Left renal cortex interstitium (tissue), 4 donors: ENCODE measurements at places on chromosomes 7 and 10. TPM values are rescaled to one million over a fixed set of nuclear protein-coding genes. Genes with fewer than 3 reads are reported as not detected.

Gene TRPV5
- 2.7 TPM for polyA plus RNA-seq

- peak; percentile 55 for DNase-seq
These were observed 1.2 kb downstream of the PPP1R9A start for GRCh38 chr7:94908323-94909178.

Gene PRSS2
- not detected for polyA plus RNA-seq

Gene C10orf143
- polyA plus RNA-seq: 6.5 TPM

GRCh38 chr10:125698481-125698998 lies 15.6 kb upstream of the TEX36 start:
- no peak for DNase-seq

Gene KLF14
- 0.84 TPM for polyA plus RNA-seq

DNA sequence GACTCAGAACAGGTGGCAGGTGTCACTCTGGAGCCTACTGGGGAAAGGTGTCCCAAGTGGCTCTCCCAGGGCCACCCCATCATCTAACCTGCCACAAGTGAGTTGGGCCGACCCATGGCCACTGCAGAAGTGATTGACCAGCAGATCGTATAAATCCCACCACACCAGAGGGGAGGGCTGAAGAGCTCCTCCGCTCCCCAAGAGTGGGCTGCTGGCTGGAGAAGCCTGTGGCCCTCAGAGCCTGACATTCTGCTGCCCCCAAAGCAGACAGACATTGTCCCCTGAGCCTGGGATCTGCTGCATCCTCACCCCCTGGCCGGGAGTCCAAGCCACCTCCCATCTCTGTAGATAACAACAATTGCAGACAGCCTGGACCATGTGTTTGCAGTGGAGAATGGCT lies 36.7 kb downstream of the ANXA8 start:
- DNase-seq: no peak

DNA sequence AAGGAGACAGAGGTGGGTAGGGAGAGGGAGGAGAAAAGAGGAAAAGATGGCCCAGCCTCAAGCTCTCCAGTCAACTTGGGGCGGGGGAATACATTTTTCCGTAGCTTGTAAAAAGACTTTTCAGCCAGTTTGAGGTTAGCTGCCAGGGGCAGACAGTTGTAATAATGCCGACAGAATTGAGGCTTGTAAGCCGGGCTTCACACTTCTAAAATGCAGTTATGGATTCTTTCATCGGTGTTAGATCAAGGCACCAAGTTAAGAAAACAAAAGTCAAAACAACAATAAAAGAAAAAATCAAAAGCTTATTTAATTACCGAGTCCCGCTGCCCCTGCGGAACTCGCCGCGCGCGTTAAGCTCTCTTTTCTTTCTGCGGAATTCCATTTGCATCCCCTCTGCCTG lies 448 bp upstream of the EVX1 start:
- no peak for DNase-seq

Gene HNRNPF
- polyA plus RNA-seq: 212 TPM

DNA sequence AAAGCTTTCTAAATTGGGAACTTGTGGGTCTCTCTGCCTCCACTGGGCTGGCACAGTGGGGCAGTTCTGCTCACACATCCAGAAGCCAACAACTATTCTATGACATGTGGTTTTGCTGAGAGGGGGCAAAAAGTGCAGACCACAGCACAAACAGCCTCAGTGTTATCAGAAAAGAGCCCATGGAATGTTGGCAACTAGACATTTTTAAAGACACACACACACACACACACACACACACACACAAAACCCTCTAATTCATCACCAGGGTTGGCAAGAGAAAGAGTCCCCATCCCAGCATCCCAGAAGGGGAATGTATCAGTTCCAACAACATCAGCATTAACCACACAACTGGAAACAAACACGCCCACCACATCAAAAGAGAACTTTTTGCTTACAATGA lies 117.1 kb downstream of the FGFR2 start:
- DNase-seq: no peak
